ENCODE measurements at places on chromosomes 5 and 9.

DNA sequence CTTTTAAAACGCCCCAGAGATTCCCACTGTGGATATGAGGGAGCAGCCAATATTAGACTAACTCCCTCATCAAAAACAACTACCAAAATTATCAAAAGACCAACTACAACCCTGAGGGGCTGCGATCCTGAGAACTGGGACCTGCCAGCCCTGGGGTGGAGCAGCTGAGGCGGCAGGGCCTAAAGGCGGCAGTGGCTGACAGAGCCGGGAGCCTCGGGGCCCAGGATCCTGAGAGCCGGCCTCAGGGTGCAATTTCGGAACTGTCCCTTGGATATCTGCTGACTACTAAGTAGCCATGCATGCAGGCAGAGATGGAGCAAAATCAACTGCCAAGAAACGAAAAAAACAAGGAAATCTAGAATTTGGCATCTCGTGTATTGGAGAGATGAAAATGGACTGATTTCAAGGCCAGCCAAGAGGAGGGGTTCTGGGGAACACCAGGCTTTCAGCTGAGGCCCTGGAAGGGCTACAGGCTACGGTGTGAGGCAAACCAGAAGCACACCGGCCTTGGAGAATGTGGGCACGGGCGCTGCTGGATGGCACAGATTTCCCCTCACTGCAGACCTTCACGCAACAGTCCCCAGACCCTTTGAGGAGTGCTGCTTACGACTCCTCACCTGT lies 63.6 kb upstream of the UBAC1 start:
- DNase-seq: peak; percentile 60

DNA sequence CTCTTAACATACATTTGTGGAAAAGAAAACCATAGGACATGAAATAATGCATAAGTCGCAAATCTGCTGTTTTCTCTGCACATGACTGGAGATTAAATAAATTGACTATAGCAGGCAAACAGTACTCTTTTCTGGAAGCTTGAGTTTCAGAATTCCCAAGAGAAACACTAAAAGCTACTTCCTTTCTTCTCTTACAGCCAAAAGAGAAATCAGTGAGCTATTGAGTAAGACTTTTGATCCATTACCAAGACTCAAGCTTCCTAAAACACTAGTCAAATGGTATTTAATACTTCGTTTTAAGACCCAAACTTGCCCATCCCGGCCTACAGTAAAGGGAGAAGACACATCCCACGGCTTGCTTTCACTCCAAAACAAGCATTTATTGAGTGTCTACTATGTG lies 335.8 kb upstream of the PUM3 start:
- no peak for DNase-seq

- no peak for DNase-seq
Measured at GRCh38 chr5:995318-995717, 13.3 kb upstream of the NKD2 start.

DNA sequence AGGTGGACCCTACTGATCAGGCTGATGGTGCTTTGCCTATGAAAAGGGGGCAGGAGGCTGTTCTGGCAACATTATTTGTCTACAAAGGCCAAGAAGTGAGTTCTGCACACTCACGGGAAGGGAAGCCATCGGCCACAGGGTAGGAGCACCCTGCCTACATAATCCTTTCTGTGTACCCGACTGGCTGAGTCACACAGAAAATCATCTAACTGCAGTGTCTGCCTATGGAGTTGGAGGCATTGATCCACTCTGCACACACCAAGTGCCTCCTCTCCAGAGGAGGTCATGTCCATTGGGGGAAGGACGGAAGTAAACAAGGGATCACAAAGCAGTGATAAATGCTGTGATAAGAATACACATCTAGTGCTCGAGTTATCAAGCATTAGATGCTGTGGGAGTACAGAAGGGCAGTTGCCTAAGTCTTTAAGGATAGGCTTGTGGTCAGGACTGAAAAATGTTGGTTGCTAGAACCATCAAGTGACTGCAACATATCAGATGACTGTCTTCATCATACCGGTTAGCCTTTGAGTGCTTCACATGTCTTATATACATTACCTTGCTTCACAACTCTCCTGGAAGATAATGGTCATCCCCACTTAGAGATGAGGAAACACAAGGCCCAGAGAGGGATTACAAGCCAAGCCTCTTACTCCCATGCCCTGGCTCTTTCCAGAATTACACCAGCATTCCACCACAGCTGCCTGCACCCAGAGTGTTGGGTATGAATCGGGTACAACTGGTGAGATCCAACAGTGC lies 1.3 kb upstream of the SLC2A8 start:
- DNase-seq: no peak

DNA sequence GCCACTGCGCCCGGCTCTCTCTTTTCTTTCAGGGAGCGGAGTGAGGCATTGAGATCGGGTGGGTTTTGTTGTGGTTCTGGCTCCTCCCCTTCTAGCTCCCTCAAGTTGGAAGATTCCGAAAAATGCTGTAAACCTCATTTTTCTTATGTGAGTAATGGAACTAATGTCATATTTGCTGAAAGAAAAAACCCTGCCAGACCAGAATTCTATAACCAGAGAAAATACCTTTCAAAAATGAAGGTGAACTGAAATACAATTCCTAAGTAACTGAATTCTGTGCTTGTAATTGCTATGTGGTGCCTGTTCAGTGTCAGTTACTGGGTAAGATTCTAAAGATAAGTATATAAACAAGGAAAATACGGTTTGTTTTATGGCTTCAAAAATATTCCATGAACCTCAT lies 30.9 kb upstream of the CDK20 start:
- DNase-seq: no peak

GRCh38 chr9:136111910-136112309 lies 6.8 kb downstream of the TMEM250 start:
- DNase-seq: no peak

GRCh38 chr5:177403102-177403791 lies 2.8 kb upstream of the PFN3 start:
- DNase-seq: no peak

GRCh38 chr9:5459289-5459829 lies 9.0 kb downstream of the CD274 start:
- DNase-seq: no peak

GRCh38 chr5:85512896-85513295 lies 1104.8 kb upstream of the COX7C start:
- DNase-seq: no peak

DNA sequence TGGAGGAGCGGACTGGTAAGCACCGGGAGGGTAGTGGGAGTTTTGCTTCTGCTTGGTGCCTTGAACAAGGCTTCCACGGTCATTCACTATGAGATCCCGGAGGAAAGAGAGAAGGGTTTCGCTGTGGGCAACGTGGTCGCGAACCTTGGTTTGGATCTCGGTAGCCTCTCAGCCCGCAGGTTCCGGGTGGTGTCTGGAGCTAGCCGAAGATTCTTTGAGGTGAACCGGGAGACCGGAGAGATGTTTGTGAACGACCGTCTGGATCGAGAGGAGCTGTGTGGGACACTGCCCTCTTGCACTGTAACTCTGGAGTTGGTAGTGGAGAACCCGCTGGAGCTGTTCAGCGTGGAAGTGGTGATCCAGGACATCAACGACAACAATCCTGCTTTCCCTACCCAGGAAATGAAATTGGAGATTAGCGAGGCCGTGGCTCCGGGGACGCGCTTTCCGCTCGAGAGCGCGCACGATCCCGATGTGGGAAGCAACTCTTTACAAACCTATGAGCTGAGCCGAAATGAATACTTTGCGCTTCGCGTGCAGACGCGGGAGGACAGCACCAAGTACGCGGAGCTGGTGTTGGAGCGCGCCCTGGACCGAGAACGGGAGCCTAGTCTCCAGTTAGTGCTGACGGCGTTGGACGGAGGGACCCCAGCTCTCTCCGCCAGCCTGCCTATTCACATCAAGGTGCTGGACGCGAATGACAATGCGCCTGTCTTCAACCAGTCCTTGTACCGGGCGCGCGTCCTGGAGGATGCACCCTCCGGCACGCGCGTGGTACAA lies 556 bp downstream of the PCDHGC3 start:
- DNase-seq: peak; percentile 85

DNA sequence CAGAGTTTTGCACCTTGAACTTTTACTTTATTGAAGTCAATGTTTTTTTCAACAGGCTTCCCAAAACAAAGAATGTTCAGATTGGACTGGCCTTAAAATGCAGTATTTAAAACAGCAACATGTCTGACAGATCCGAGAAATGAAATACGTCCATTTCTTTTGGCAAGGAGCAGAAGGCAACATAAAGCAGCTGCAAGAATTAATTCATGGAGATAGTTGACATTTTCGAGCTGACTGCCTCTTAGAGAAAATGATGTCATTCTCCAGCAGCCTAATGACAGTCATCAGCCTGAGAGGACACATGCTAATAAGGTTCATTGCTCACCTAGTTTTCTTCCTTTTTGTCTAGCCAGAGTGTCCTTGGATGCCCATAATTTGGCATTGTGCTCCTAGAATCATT lies 232.2 kb upstream of the SEMA6A start:
- DNase-seq: no peak

- DNase-seq: no peak
Measured at GRCh38 chr5:150134198-150134588, 21.5 kb downstream of the PDGFRB start.

GRCh38 chr5:117041926-117042595 lies 467.4 kb upstream of the SEMA6A start:
- no peak for DNase-seq

Data from sigmoid colon (tissue), 7 donors.